Activated naive CD8-positive, alpha-beta T cell treated with anti-CD3 and anti-CD28 coated beads for 36 hours (primary cell): ENCODE measurements at places on chromosomes 1 and 21. TPM values are rescaled to one million over a fixed set of nuclear protein-coding genes. Genes with fewer than 3 reads are reported as not detected.

DNA sequence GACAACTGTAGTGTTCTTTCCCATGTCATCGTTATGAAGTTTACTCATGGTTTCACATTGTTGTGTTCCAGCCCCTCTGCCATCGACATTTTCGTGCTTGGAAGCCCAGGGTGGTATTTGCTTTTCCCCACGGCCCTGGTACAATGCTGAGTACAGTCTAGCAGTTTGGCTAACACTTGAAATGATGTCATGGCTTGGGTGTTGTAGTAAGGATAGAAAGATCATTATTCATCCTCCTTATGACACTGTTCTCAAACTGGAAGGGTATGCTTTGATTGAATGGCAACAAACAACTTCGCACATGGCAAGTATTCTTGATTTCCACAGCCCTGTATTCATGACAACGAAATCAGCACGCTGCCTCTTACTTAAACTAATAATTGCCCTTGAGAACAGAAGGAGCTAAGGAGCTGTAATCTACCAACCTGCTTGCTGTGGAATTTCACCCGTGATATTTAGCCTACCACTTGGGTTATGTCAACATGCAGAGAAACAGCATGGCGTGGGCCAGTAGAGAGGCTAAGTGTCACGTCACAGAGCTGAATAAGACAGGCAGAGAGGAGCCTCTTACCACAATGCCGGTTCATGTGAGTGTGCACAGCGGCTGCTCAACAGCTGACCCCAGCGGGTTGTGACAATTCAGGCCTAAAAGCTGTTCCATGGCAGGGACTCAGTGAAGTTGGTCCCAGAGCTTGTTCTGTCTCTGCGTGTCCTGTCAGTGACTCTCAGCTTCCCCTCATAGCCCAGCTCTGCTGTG, 73.9 kb downstream of the KCNJ6 start:
- no peak for DNase-seq

- DNase-seq: no peak
Measured at GRCh38 chr1:110667776-110668175, 7.0 kb downstream of the KCNA3 start.

GRCh38 chr21:42261829-42262200, 42.9 kb downstream of the ABCG1 start:
- DNase-seq: no peak

DNA sequence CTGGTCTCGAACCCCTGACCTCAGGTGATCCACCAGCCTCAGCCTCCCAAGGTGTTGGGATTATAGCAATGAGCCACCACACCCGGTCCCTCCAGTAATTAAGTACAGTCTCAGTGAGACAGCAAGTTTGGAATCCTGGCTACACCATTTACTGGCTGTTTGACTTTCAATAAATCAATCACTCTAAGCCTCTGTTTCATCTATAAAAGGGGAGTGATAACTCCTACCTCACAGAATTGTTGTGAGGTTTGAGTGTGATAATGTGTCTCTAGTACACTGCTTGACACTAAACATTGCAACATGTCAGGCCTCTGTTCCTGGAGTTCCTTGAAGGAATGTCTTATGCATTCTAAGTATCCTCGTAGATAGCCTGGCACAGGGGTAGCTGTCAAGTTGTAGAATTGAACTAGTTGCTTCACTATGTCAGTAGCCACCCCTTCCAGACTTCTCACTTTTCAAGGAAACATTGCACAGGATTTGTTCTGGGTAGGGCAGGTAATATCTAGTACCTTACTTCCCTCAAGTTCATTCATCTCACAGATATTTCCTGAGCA, 12.4 kb downstream of the ENTREP3 start:
- DNase-seq: no peak

DNA sequence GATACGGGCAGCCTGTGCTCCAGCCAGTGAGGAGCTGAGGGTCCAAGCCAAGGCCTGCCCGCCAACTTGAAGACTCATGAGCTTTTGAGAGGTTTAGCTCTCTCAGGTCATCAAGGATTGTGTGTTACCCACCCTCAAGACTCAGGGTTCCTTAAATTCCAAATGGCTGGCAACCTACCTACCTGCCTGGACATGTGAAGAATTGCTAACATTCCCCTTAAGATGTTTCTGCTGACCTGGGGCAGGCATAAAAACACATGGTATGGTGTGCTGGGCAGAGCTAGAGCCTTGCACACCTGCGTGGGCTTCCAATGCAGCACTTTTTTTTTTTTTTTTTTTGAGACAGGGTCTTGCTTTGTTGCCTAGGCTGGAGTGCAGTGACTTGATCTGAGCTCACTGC, 17.2 kb downstream of the PARP1 start:
- no peak for DNase-seq

TRIM46 gene
- 4.6 TPM for total RNA-seq

ESRRG gene
- total RNA-seq: not detected

FLG2 gene
- not detected for total RNA-seq
